PC-3 (cell line): ENCODE measurements at places on chromosomes 3 and 15. TPM values are rescaled to one million over a fixed set of nuclear protein-coding genes. Genes with fewer than 3 reads are reported as not detected.

GRCh38 chr3:82416830-82417229, 655.4 kb upstream of the GBE1 start:
- no peak for DNase-seq
- no peaks in the 10 kb centered on the region for H3K36me3 ChIP-seq
- H3K4me3 ChIP-seq = no peak overlapping the region
- no peak overlapping the region for H3K27ac ChIP-seq
- H3K27me3 ChIP-seq = no peaks in the 10 kb centered on the region
- H3K4me1 ChIP-seq = no peaks in the 10 kb centered on the region

Gene ECT2
- total RNA-seq = 66.9 and 77.4 TPM in 2 replicates

DNA sequence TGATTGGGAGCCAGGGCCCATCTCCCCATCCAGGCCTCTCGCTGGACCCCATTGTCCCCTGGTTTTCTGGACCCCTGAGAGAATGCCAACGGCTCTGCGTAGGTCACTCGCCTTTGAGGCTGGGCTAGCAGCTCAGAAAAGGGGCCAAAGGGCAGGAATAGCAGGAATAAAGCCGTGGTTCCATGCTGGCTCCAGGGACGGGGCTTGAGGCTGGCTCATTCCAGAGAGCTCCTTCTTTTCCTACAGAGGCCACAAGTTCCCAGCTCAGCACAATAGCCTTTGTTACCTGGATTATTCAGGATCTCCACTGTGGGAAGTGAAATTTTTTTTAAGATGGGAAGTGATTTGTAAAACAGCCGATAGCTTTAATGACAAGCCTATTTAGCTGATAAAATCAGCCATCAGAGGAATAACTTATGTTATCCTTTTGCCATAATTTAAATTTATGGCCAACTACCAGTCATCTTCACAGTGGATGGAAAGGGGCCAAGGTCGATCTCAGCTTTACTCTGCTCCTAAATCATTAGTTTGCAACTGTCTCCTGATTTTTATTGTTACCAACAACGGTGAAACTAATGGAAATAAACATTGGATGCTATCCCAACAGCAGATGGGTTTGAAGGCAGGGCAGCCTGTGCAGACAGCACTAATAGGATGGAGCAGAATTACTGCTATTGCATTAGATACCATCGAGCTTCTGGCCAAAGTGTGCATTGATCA, 124.3 kb downstream of the TMEM266 start:
- peaks cover 8% of the 10 kb centered on the region; the same call in 1 of the 2 replicates for H3K4me1 ChIP-seq
- no peak overlapping the region for H3K27ac ChIP-seq
- no peak for DNase-seq

DNA sequence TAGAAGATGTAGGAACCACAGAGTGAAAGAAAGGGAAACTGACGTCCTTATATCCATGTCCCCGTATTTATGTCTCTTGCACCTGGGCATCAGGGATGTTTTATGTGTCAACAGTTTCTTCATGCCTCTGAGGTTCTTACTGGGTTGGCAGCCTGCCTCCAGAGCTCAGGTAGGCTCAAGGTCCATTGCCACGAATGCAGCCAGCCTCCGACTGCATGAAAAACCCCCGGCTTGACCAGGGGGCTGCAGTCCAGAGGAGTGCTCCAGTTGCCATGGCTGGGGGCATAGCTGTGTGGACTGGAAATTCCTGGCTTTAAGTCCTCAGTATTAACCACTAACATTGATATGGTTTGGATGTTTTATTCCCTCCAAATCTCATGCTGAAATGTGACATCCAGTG, 2.8 kb upstream of the CSPG5 start:
- peaks cover 9% of the 10 kb centered on the region; the same call in 1 of the 2 replicates for H3K36me3 ChIP-seq
- H3K27me3 ChIP-seq = peaks cover 12% of the 10 kb centered on the region
- no peak for DNase-seq
- H3K27ac ChIP-seq = no peak overlapping the region
